ENCODE measurements at places on chromosomes 1 and 21.
A peak's percentile ranks its signal among the peaks of the same experiment; 100 is the strongest.

DNA sequence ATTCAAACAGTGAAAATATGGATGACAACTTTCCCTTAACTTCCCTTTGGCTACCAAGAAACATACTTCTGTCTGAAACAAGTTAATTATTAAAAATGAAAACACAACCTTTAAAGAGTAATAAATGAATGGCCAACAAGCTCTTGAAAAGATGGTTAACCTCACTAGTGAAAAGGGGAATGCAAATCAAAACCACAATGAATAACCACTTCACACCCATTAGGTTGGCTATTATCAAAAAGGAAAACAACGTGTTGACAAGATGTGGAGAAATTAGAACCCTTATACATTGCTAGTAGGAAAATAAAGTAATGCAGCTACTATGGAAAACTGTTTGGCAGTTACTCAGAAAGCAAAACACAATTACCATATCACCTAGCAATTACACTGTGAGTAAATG, 14.1 kb downstream of the COP1 start:
- no peak for DNase-seq

GRCh38 chr1:211326528-211327345, at the start of gene TRAF5:
Gene TRAF5, plus strand, starts transcription at chr1:211326833. Its CDS starts 26,407 bp downstream, at chr1:211353240.
- peak; percentile 32 for DNase-seq

- DNase-seq = no peak
Measured at GRCh38 chr1:241181471-241181870, 175.5 kb downstream of the RGS7 start.

DNA sequence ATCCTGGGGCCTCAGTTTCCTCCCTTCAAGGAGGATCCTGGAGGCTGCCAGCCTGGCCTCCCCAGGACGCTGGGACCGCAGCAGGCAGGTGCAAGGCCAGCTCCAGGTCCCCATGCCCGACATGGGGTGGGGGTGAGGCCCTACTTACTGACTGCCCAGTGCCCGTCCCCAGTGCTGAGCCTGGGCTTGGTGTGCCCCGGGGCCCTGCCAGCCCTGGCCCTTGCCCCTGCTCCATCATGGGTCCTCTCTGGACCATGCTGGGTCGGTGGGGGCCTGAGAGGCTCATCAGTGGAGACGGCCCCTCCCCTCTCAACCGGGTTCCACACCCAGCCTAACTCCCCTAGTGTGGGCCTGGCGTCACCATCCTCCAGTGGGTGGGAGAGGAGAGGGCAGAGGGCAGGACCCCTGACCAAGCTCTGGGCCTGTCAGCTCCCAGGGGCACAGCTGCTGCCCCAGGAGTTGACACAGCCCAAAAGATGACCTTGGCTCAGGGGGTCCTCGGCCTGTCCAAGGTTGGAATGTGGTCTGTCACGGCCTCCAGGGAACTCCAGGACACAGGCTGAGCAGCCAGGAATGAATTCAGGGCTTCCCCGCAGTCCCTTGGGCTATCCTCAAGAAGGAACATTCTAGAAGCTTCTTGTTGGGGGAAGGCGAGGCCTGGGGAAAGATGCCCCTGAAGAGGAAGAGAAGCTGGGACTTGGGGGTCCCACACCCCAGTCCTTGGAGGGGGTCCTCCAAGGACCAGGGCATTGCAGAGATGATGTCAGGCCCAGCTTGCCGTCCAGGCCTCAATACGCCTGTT, 17.6 kb upstream of the ARF1 start:
- no peak for DNase-seq

DNA sequence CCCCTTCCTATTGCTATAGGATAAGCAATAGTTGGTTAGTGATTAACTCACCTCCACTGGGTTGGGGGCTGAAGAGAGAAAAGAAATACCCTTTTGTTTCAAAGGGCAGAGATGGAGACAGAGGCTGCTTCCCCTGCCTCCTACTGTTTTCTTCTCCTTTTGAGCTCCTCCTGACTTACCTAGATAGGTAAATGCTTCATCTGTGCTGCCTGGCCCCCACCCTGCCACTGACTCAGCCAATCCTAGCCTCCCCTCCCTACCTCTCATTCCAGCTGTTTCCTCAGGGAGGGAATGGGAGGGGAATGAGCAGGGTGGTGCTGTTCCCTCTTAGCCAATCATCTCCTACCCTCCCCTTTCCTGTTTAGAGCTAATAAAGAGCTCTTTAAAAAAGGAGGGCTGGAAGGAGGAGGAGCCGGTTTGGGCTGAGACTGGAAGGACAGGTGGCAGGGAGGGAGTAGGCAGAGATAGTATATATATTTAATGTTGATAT, at the start of gene C1orf116:
TSS of gene C1orf116 (minus strand) at position 229 of the 490 bp plus-strand sequence. CDS start 5,158 bp downstream, outside the sequence.
- DNase-seq = peak; percentile 100

GRCh38 chr1:208737922-208738321, 493.7 kb upstream of the PLXNA2 start:
- no peak for DNase-seq

DNA sequence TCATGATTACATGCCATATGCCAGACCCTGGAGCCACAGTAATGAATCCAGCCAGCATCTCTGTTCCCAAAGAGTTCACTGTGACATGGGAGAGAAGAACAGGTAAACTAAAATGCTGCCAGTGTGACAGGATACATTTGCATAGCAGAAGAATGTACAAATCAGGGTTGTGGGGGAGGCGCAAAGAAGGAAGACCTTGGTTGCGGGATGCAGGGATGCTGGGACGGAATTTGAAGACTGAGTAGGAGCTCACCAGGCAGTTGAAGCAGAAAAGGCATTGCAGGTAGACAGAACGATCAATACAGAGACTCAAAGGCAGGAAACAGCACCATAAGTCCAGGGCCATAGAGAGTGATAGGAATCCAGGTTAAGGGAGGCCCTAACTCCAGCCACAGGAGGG, 180.3 kb upstream of the ZC3H12A start:
- DNase-seq = no peak

GRCh38 chr1:114155706-114156105, 2.0 kb upstream of the SYT6 start:
- no peak for DNase-seq

GRCh38 chr21:42607102-42607501, 46.3 kb upstream of the PDE9A start:
- no peak for DNase-seq

DNA sequence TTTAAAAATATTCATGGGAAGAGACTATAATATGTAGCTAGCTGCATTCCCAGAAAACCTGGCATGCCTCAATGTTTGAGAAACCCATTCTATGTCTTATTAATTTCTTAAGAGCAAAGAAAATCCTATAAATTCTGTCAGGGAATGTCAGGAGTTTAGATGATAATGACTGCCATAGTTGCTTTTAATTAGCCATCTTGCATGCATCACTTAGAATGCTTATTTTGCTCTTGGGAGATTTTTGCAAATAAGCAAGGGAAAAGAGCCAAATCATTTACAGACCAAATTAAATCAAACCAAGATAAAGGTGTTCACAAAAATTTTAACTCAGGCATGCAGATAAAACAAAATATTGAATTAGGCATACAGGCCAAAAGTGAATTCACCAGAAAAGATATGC, 152.8 kb downstream of the FASLG start:
- no peak for DNase-seq

- DNase-seq = no peak
Measured at GRCh38 chr1:20311289-20311688, 20.6 kb downstream of the VWA5B1 start.

DNA sequence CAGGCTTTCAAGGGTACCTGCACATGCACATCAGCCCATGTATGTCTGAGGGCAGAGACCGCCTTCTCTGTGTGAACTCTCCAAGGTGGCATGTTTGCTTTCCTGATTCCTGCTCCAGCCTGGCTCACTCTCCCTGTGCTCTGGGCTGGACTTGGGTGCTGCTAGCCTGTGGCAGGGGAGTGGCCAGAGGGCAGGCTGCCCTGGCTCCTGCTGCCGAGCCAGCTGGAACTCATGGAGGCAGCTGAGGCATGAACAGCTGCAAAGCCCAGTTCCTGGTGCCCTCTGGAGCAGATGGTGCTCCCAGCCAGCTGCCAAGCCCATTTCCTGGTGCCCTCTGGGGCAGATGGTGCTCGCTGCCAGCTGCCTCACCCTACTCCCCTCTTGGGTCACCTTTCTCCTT, 7.6 kb downstream of the UBL4B start:
- DNase-seq = no peak

GRCh38 chr1:27862671-27863537, 9.4 kb upstream of the THEMIS2 start:
- DNase-seq = peak; percentile 98

DNA sequence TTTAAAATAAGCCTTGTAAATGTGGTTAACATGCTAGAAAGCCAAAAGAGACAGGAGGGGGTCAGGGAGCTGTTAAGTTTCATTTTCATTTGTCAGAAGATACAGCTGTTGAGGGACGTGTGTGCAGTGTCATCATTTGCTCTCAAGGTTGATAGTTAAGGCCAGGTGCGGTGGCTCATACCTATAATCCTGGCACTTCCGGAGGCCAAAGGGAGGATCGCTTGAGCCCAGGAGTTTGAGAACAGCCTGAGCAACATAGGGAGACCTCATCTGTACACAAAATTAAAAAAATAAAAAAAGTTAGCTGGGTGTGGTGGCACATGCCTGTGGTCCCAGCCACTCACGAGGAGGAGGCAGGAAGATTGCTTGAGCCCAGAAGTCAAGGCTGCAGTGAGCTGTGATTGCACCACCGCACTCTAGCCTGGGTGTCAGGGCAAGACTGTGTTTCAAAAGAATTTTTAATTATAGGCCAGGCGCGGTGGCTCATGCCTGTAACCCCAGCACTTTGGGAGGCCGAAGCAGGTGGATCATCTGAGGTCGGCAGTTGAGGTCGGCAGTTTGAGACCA, 22.7 kb downstream of the ZBTB8OS start:
- DNase-seq = no peak

DNA sequence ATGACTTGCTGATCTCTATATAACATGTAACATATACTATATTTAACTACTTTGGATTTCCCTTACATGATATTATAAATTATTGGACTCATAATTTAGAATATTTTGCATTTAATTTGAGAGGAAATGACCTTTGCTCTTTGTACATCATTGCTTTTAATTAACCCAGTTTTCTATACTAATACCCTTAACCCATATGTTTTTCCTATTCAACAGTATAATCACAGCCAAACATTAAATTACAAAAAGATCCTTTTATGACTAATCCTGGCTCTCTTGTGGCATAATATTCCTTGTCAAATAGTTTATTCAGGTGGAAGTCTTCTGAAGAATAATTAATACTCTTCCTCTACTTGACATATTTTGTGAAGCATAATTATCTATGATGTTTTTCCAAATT, 56.0 kb upstream of the GPR52 start:
- no peak for DNase-seq

DNA sequence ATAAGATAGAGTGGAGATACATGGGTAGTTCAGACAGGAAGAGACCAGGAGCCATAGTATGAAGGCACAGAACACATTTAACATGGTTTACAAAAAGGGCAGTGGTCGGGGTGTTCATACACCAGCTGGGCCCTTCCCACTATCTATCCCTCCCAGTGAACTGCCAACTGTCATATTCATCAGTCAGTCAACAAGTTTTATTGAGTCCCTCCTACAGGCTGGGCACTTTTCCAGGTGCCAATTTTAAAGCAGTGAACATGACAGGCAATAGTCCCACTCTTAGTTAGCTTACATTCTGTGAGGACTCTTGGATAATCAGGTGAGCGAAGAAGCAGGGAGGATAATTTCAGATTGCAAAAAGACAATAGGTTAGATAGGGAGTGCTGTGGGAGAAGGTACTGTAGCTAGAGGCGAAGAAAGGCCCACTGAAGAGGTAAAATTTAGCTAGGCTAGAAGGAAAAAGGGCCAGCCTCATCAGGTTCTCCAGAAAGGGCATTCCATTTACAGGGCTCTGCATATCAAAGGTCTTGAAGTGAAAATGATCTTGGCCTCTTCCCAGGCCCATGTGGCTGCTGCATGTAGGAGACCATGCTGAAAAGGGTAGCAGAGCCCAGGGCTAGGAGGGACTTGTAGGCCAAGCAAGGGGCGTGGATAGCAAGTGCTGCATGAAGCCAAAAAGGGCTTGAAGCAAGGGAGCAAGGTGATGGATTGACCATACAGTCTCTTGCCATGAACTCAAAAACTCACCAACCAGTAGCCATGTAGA, 274.7 kb upstream of the SNX7 start:
- DNase-seq = no peak

DNA sequence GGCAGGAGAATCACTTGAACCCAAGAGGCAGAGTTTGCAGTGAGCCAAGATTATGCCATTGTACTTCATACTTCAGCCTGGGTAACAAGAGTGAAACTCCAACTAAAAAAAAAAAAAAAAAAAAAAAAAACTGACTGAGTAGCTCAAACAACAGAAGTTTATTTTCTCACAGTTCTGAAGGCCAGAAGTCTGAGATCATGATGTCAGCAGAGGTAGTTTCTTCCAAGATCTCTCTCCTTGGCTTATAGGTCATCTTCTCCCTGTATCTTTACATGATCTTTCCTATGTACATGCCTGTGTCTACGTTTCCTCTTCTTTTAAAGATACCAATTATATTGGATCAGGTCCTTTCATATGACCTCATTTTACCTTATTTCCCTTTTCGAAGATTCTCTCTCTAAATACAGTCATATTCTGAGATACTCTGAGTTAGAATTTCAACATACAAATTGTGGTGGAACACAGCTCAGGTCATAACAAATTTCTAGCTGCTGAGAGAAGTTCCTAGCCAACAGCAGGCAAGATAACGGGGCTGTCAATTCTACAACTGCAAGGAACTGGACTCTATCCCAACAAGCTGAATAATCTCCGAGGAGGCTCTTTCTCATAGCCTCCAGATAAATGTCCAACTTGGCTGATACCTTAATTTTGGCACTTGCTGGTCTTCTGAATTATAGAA, 187.7 kb upstream of the ADAMTS5 start:
- no peak for DNase-seq

Measured in epithelial cell of esophagus (primary cell).